NCI-H226 (cell line): ENCODE measurements at places on chromosomes 4 and X.
A peak's percentile ranks its signal among the peaks of the same experiment; 100 is the strongest.

GRCh38 chr4:72666910-72667309 lies 97.9 kb upstream of the ADAMTS3 start:
- no peak for DNase-seq

GRCh38 chrX:69318651-69319340 lies 153.5 kb upstream of the PJA1 start:
- DNase-seq: no peak

GRCh38 chrX:72540318-72540717 lies 32.3 kb downstream of the HDAC8 start:
- no peak for DNase-seq

DNA sequence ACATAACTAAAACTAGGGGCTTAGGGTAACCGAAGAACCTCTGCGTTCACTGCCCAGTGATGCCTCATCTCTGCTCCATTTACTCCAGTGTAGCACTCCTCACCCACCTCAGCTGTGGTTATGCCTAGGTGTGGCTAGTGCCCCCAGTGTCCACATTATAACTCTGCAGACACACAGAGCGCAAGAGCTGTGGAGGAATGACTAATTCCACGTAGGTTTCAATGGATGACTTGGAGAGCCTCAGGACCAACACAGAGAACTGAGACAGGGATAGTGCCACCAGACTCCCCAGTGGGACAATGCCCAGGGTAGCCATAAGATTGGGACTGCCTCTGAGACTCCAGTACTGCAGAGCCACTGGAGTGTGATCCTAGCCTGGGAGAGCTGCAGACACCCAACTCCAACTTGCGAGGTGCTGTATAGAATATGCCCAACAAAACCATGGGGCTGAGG lies 542.4 kb upstream of the DIPK2B start:
- DNase-seq: peak; percentile 36

DNA sequence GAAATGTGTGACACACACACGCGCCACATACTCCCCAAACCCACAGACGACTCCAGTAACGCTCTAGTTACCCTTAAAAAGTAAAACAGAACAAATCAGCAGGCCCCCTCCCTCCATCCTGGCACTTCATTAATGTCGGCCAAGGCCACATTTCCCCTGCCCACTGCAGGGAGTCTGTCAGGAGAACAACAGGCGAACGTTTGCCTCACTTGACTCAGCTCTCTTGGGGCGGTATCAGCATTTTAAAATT lies 671 bp upstream of the FHIP1A start:
- DNase-seq: no peak

GRCh38 chrX:24945009-24945408 lies 70.8 kb downstream of the ARX start:
- DNase-seq: no peak

DNA sequence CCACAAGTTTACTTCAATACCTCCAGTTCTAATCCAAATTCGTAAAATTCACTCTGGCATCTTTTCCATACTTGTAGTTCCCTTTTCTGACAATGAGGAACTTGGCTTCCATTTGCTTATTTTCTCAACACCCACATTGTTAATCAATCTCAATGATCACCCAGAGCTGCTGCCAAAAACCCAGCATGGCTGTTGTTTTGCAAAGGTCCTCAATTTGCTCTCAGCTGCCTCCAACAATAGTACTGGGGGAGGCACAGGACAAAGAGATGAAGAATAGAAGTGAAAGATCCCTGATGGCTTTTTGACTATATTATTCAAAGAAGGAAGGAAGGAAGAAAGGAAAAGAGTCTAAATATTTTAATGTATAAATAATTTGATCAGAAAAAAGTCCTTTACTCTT lies 847.8 kb downstream of the RAPGEF2 start:
- no peak for DNase-seq

- DNase-seq: no peak
These were observed 186.4 kb downstream of the PPP4R3C start for GRCh38 chrX:27276751-27277150.

DNA sequence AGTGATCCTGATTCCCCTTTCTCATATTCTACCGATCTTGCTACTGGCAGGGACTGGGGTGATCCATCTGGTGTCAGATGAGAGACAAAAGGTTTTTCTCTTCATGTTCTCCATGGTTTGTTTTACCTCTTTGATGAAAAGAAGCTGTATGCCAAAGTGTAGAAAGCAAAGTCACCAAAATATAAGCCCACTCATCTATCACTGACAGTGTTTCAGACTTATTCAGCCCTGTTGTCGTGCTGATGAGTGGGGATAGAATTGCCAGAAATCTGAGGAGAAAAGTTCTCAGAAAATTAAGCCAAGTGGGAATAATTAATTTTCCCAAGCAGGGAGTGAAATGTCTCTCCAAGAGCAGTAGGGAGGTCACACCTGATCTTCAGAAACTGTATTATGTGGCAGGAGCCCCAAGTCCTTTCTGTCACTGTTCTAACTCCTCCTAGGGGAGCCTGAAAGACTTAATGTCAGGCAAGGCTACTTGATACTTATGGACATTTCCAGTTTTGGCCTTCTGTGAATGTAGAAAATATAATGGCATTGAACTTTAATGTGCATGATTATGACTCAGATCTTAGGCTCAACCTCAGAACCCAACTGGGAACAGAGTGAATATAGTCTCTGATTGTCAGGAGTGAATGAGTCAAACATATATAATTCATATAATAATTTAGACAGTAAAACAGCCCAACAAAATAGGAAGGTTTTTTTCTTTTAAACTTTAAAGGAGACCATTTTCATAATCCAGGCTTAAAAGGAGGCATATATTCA lies 298.1 kb downstream of the ANKRD50 start:
- DNase-seq: no peak

DNA sequence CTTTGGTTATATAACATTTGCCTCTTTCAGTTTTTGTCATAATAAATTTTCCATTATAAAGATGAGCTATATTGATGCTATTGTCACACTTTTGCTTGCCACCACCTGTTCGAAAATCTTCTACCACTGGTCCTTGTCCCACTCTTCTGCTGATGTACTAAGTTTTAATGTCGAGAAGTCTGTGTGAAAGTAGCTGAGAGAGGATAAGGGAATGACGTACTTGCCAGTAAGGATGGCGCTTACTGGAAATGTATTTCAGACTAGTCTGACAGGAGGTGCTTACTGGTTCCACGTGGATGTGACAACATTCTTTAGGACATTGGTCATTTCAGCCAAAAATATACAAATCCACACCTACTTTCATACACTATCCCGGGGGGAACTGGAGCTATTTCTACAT lies 132.7 kb upstream of the NR3C2 start:
- no peak for DNase-seq

DNA sequence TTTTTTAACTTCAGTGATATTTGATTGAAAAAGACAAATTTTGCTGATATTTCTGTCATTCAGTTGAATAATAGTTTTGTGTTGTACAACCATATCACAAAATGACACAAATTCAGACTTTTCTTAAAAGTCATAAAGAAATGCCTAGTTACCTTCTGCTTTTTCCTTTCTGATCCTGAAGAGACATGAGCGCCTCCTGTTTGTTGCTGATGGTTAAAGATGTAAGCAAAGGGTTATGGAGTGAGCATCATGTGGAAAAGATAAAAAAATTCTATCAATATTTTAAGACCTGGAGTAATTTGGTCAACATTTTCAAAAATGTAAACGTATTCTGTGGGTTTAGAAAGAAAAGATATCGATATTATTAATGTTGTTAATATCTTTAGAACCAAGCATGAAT lies 669.9 kb upstream of the NR3C2 start:
- DNase-seq: no peak

DNA sequence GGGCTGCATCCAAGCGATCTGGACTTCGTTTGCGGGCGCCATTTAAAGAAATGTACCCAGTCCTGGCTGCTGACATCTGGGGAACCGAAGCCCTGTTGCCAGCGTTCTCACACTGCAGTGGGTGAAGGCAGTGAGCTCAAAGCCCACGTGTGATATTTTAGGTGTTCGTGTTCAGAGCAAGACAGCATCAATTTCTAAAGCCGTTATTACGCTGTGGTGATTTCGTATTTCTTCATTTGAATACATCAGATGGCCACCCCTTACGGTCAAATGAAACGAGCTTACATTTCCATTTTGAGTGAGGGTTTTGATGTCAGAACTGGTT lies 376 bp upstream of the C4orf36 start:
- DNase-seq: no peak

- DNase-seq: no peak
These were observed 63.7 kb downstream of the STK32B start for GRCh38 chr4:5114950-5115349.

- no peak for DNase-seq
These were observed 122.1 kb downstream of the AFF1 start for GRCh38 chr4:87056881-87057280.

DNA sequence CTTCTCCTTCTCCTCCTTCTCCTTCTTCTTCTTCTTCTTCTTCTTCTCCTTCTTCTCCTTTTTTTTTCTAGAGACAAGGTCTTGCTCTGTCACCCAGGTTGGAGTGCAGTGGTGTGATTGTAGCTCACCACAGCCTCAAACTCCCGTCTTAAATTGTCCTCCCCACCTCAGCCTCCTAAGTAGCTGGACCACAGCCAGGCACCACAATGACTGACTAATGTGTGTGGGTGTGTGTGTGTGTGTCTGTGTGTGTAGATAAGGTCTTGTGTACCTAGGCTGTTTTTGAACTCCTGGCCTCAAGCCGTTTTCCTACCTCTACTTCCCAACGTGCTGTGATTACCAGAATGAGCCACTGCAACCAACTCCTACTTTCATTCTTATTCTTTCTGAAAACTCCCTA lies 390.9 kb downstream of the ADAM29 start:
- DNase-seq: no peak
